Epithelial cell of alveolus of lung (primary cell): ENCODE measurements at places on chromosomes 6 and 20. TPM values are rescaled to one million over a fixed set of nuclear protein-coding genes. Genes with fewer than 3 reads are reported as not detected.

Gene DSP
- 2.2 and 12.7 TPM in 2 replicates for total RNA-seq

Gene EYS
- not detected in 2 replicates for total RNA-seq

Gene DEFB124
- not detected in 2 replicates for total RNA-seq

Gene PRR18
- total RNA-seq = 0.13 TPM in 1 of 2 replicates, not detected in the other

Gene SMPDL3A
- 9.2 and 42.0 TPM in 2 replicates for total RNA-seq

Gene CRISP2
- not detected in 2 replicates for total RNA-seq

Gene KIF13A
- total RNA-seq = 13.0 and 13.2 TPM in 2 replicates

Gene CST2
- 0.56 TPM in 1 of 2 replicates, not detected in the other for total RNA-seq

Gene BTNL2
- total RNA-seq = not detected in 2 replicates

Gene THBS2
- 94.1 and 441 TPM in 2 replicates for total RNA-seq

Gene RHAG
- total RNA-seq = not detected in 2 replicates

Gene TMEM217
- total RNA-seq = 1.6 and 2.5 TPM in 2 replicates

Gene GPR6
- total RNA-seq = not detected in 2 replicates

Gene WFDC5
- not detected in 2 replicates for total RNA-seq

Gene JAG1
- total RNA-seq = 12.5 and 16.3 TPM in 2 replicates

Gene ID4
- 0.52 and 11.9 TPM in 2 replicates for total RNA-seq

Gene EYA2
- total RNA-seq = 0.24 and 1.2 TPM in 2 replicates

Gene SMOC2
- total RNA-seq = not detected in 2 replicates

Gene SFTA2
- not detected in 2 replicates for total RNA-seq

Gene FAM83D
- 13.2 and 24.3 TPM in 2 replicates for total RNA-seq

Gene PTK7
- total RNA-seq = 144 and 240 TPM in 2 replicates

Gene PARD6B
- 1.0 and 1.9 TPM in 2 replicates for total RNA-seq

Gene CCN2
- 135 and 208 TPM in 2 replicates for total RNA-seq

Gene POPDC3
- 12.4 and 39.7 TPM in 2 replicates for total RNA-seq

Gene MOG
- not detected in 2 replicates for total RNA-seq

Gene EPB41L1
- 16.8 and 17.6 TPM in 2 replicates for total RNA-seq

Gene PRSS16
- 0.39 TPM in 1 of 2 replicates, not detected in the other for total RNA-seq

Gene WFDC11
- total RNA-seq = not detected in 2 replicates

Gene SH3BGRL2
- total RNA-seq = 8.0 and 8.1 TPM in 2 replicates

Gene GJA10
- total RNA-seq = 0.13 TPM in 1 of 2 replicates, not detected in the other

Gene PLCB4
- total RNA-seq = 0.16 and 1.7 TPM in 2 replicates

Gene SLC17A3
- not detected in 2 replicates for total RNA-seq

Gene FLRT3
- total RNA-seq = 4.8 and 7.7 TPM in 2 replicates

Gene GNAS-AS1
- 0.39 and 0.72 TPM in 2 replicates for total RNA-seq

Gene PXDC1
- total RNA-seq = 31.9 and 49.4 TPM in 2 replicates

Gene CST5
- 0.13 TPM in 1 of 2 replicates, not detected in the other for total RNA-seq

Gene FAM83C
- not detected in 2 replicates for total RNA-seq

Gene IL17A
- not detected in 2 replicates for total RNA-seq

Gene BHLHE23
- not detected in 2 replicates for total RNA-seq

Gene RGS17
- total RNA-seq = 12.4 and 14.4 TPM in 2 replicates

Gene PSORS1C2
- not detected in 2 replicates for total RNA-seq

Gene TP53TG5
- total RNA-seq = not detected in 2 replicates

Gene OR12D3
- not detected in 2 replicates for total RNA-seq

Gene LY6G5C
- 0.64 and 1.4 TPM in 2 replicates for total RNA-seq

Gene ME1
- 20.0 and 24.0 TPM in 2 replicates for total RNA-seq

Gene CSNK2B
- total RNA-seq = 297 and 307 TPM in 2 replicates

Gene SEMG1
- total RNA-seq = not detected in 2 replicates

Gene RAB5IF
- 81.1 and 113 TPM in 2 replicates for total RNA-seq

Gene ENPP5
- total RNA-seq = 0.56 and 1.0 TPM in 2 replicates

Gene HEY2
- total RNA-seq = not detected in 2 replicates

Gene SLC52A3
- not detected in 2 replicates for total RNA-seq

Gene TCP11
- total RNA-seq = not detected in 2 replicates

Gene KCNK16
- not detected in 2 replicates for total RNA-seq

Gene GPX5
- not detected in 2 replicates for total RNA-seq

Gene CPNE5
- 0.26 TPM in 1 of 2 replicates, not detected in the other for total RNA-seq

Gene CEP250
- 16.5 and 20.8 TPM in 2 replicates for total RNA-seq

Gene PPIL4
- 21.5 and 32.4 TPM in 2 replicates for total RNA-seq
